H9 (cell line): ENCODE measurements at places on chromosomes 2 and 18. TPM values are rescaled to one million over a fixed set of nuclear protein-coding genes. Genes with fewer than 3 reads are reported as not detected.

GRCh38 chr2:121019071-121019470 lies 265.9 kb downstream of the TFCP2L1 start:
- H3K27me3 ChIP-seq = no peaks in the 10 kb centered on the region; the same call in 1 of the 2 replicates
- H3K27ac ChIP-seq = no peak overlapping the region
- no peak overlapping the region for H3K4me3 ChIP-seq
- peak; percentile 73 for DNase-seq

- H3K4me3 ChIP-seq = no peak overlapping the region
- no peaks in the 10 kb centered on the region for H3K4me1 ChIP-seq
- DNase-seq = no peak
- H3K36me3 ChIP-seq = peaks cover 2% of the 10 kb centered on the region; the same call in 1 of the 3 replicates
- no peaks in the 10 kb centered on the region for H3K27me3 ChIP-seq
- H3K27ac ChIP-seq = no peak overlapping the region
Measured at GRCh38 chr2:118242216-118242615, 153.9 kb downstream of the INSIG2 start.

- DNase-seq = no peak
- H3K36me3 ChIP-seq = no peaks in the 10 kb centered on the region
- no peak overlapping the region for H3K4me3 ChIP-seq
- H3K27ac ChIP-seq = no peak overlapping the region
Measured at GRCh38 chr18:61535401-61535800, 202.2 kb downstream of the CDH20 start.

- H3K27me3 ChIP-seq = no peaks in the 10 kb centered on the region
- no peak overlapping the region for H3K4me3 ChIP-seq
- no peaks in the 10 kb centered on the region for H3K36me3 ChIP-seq
- no peaks in the 10 kb centered on the region for H3K4me1 ChIP-seq
- no peak overlapping the region for H3K27ac ChIP-seq
Measured at GRCh38 chr2:140270224-140270623, 1490.0 kb upstream of the NXPH2 start.

DNA sequence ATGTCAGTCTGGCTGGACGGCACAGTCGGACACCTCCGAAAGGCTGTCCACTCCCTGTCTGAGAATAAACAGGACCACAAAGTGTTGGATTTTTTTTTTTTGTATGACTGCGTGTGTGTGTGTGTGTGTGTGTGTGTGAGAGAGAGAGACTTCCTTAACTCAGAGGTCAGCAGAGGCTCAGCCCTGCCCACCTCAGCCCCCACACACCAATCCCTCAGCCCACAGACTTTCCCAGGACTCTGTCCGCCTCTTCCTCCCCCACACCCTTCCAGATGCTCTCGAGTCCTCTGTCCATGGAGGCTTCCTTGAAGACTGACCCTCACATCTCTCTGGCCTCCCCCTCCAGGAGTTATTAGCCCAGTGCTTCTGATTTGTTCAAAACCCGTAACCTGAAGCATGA lies 147.3 kb downstream of the BCL11A start:
- H3K36me3 ChIP-seq = no peaks in the 10 kb centered on the region; the same call in 2 of the 3 replicates
- no peak overlapping the region for H3K27ac ChIP-seq
- no peak for DNase-seq
- H3K27me3 ChIP-seq = peaks cover 1% of the 10 kb centered on the region; the same call in 1 of the 2 replicates

GRCh38 chr2:180705551-180705950 lies 274.9 kb upstream of the UBE2E3 start:
- no peak for DNase-seq
- no peak overlapping the region for H3K27ac ChIP-seq
- H3K27me3 ChIP-seq = no peaks in the 10 kb centered on the region
- H3K36me3 ChIP-seq = no peaks in the 10 kb centered on the region

DNA sequence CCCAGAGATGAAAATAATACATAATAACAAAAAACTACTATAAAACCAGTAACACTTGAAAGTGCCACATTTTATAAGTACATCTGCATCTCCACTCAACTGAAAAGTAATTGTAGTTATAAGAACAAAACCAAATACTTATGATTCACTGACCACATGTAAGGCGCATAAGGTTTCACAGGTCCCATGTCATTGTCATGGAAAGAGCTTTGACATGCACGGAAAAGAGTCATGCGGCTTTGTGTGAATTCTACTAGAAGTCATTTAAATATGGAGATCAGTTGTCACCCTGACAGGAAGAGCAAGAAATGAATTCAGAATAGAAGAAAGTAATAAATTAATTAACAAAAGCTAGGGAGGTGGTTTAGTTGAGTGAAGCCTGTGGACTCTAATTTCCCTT lies 459.1 kb downstream of the CDH2 start:
- H3K27ac ChIP-seq = no peak overlapping the region
- H3K4me1 ChIP-seq = peaks cover 18% of the 10 kb centered on the region
- no peak overlapping the region for H3K4me3 ChIP-seq
- H3K36me3 ChIP-seq = no peaks in the 10 kb centered on the region; the same call in 1 of the 2 replicates
- DNase-seq = peak; percentile 39

- no peaks in the 10 kb centered on the region for H3K4me1 ChIP-seq
- H3K36me3 ChIP-seq = peaks cover 19% of the 10 kb centered on the region
- no peak overlapping the region for H3K27ac ChIP-seq
Measured at GRCh38 chr2:237305579-237305978, 108.4 kb downstream of the COL6A3 start.

DNA sequence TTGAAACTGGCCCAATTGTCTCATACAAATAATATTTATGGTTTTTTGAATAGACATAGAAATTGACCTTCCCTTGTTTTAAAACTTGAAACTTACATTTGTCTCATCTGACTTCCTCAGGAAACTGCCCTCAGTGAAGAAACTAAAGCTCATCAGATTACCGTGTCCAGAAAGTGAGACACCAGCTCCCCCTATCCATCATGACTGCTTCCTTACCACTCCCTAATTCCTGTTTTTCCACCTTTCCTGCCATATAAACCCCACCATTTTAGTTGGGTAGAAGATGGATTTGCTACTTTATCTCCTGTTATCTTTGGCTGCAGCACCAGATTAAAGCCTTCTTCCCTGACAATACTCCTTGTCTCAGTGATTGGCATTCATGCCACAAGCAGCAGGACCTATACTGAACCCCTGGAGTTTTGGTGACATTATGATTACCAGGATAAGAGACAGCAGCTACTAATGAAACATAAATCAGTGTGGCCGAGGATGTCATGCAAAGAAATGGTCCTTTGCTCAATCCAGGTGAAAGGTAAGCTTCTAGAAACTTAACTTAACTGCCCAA lies 1627.6 kb upstream of the ZEB2 start:
- no peak for DNase-seq
- no peaks in the 10 kb centered on the region for H3K4me1 ChIP-seq
- no peaks in the 10 kb centered on the region for H3K27me3 ChIP-seq
- H3K27ac ChIP-seq = no peak overlapping the region
- no peak overlapping the region for H3K4me3 ChIP-seq

DNA sequence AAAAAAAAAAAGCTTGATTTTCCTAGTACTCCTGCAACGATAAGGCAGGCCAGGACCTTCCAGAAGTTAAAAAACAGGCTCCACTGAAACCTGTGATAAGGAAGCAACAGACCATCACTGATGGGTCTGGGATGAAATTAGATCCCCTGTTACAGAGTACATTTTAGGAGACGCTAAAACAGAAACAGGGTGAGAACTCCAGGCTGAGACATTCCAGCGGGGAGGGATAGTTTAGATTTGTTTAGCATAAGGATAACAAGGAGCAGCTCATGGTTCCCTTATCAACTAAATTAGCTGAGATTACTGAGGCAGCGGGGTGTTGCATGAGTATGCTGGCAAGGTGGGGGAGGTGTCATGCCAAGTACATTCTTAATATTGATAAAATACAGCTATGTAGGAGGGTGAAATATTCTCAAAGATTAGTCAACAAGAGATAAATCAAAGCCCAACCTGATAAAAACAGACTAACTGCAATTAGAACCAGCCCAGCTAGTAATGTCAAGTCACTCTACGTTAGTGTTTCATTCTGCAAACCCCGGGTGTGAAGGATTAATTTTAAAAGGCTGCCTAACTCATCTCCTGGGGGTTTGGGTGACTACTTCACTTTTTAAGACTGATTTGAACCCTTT lies 75.0 kb upstream of the BZW1 start:
- no peak overlapping the region for H3K27ac ChIP-seq
- no peak overlapping the region; the same call in 1 of the 2 replicates for H3K4me3 ChIP-seq
- H3K27me3 ChIP-seq = no peaks in the 10 kb centered on the region
- no peaks in the 10 kb centered on the region for H3K36me3 ChIP-seq

GRCh38 chr18:75169411-75169810 lies 39.5 kb downstream of the PTGR3 start:
- H3K36me3 ChIP-seq = no peaks in the 10 kb centered on the region
- no peak overlapping the region for H3K4me3 ChIP-seq
- no peaks in the 10 kb centered on the region for H3K27me3 ChIP-seq
- DNase-seq = no peak
- H3K27ac ChIP-seq = no peak overlapping the region

The ANKRD29 gene
- 1.9 and 2.1 TPM in 2 replicates for total RNA-seq

The CNDP1 gene
- 0.29 TPM in 1 of 2 replicates, not detected in the other for total RNA-seq

The ALK gene
- total RNA-seq = not detected in 2 replicates

The FEV gene
- not detected in 2 replicates for total RNA-seq

The PMS1 gene
- 41.7 and 47.2 TPM in 2 replicates for total RNA-seq
